ENCODE measurements at places on chromosomes 2 and 18. TPM values are rescaled to one million over a fixed set of nuclear protein-coding genes. Genes with fewer than 3 reads are reported as not detected.
A peak's percentile ranks its signal among the peaks of the same experiment; 100 is the strongest.

DNA sequence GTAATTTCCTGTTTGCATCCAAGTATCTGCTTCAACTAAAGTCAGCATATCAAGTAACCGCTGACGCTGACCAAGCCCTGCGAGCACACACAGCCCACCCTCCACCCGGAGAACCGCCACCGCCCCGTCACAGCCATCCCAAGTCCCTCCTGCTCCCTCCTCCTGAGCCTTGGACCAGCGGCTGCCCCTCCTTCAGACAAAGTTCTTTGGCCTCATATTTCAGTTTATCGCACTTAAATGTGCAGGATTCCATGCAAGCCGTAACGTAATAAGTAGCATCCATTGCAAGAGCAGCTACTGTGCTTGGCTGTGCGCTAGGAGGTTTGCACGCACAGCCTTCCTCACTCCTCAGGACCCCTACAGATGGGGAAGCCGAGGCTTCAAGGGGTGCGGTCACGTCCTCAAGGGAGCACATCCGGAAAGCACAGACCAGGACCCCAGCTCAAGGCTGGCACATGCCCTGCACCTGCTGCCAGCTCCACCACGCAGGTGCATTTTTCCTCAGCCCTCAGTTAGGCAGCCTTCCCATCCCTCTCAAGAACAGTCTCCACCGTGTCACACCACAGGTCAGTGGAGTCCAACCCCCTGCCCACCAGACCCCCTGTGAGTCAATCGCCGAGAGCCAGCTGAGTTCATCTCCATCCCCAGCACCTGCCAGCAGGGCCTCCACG, 17.1 kb downstream of the PXDN start:
- H3K4me3 ChIP-seq: no peak overlapping the region
- peaks cover 37% of the 10 kb centered on the region for H3K4me1 ChIP-seq
- no peaks in the 10 kb centered on the region for H3K27me3 ChIP-seq
- no peak overlapping the region for H3K27ac ChIP-seq
- no peak for DNase-seq

Gene KIF5C
- 0.73 TPM for total RNA-seq

- no peak for DNase-seq
- no peak overlapping the region for H3K4me3 ChIP-seq
- no peaks in the 10 kb centered on the region for H3K36me3 ChIP-seq
- H3K27me3 ChIP-seq: no peaks in the 10 kb centered on the region
- no peak overlapping the region for H3K27ac ChIP-seq
Measured at GRCh38 chr2:119638685-119639554, 40.1 kb upstream of the TMEM177 start.

DNA sequence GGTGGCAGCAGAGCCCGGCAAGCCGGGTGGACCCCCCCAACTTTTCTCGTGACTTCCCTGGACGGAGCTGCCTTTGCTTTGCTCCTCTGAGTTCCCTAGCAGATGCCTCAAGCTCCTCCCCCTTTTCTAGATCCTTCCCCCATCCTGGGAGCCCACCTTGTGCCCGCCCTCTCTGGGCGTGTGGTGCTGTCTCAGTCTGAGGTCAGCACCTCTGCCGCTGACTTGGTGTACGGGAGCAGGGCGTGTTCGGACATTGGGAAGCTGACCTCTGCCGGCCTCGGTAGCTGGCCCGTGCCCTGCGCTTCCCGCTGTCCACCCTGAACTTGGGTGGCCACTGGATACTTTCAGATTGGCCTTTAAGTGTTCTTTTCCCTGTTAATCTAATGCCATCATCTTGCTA, 19.6 kb upstream of the ESPNL start:
- no peaks in the 10 kb centered on the region for H3K27me3 ChIP-seq
- H3K27ac ChIP-seq: no peak overlapping the region
- H3K4me3 ChIP-seq: no peak overlapping the region
- no peaks in the 10 kb centered on the region for H3K36me3 ChIP-seq
- no peaks in the 10 kb centered on the region for H3K4me1 ChIP-seq
- DNase-seq: no peak

Gene SLC8A1
- total RNA-seq: 5.0 TPM

GRCh38 chr2:7419814-7420311, 502.7 kb downstream of the RNF144A start:
- no peaks in the 10 kb centered on the region for H3K4me1 ChIP-seq
- H3K4me3 ChIP-seq: no peak overlapping the region
- no peaks in the 10 kb centered on the region for H3K36me3 ChIP-seq
- DNase-seq: no peak
- H3K27ac ChIP-seq: no peak overlapping the region
- H3K27me3 ChIP-seq: no peaks in the 10 kb centered on the region

- DNase-seq: peak; percentile 38
- peaks cover 6% of the 10 kb centered on the region for H3K4me1 ChIP-seq
- H3K4me3 ChIP-seq: peak overlapping the region; percentile 74
- H3K27me3 ChIP-seq: no peaks in the 10 kb centered on the region
- peak overlapping the region; percentile 92 for H3K27ac ChIP-seq
Measured at GRCh38 chr2:47784352-47784851, 1.5 kb downstream of the MSH6 start.

DNA sequence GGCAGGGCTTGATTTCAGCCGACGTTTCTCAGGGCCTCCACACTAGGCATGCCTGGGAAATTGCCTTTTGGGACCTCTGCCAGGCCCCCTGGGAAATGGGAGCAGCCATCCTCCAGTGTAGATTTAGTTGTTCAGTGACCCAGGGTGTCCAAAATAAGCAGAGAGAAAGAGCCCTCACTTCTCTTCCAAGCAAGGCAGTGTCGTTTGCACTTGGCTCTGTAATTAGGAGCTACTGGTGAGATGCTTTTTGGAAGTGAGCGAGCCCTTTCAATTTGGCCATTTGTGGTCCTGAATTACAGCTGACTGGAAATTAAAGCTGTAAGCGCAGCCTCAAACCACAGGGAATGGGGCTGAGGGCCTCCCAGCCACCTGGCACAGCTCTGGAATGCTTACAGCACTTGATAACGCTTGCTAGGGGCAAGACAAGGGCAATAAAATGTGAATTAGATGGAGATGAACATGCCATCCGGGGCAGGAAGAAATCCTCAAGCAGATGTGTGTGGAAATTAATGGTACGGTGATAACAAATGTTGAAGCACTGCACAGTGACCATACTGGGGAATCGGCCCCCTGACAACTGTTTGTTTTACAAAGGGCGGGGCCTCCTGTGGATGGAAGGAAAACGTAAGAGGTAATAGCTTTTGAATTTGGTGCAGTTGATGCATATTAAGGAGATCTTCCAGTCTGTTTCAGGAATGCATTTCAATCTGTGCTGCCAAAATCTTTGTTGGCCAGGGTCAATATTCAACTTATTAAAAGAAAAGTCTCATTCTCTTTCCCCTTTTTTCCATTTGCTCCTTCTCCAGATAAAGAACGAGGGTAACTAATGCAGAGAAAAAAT, 173.1 kb downstream of the UXS1 start:
- no peaks in the 10 kb centered on the region for H3K36me3 ChIP-seq
- peaks cover 13% of the 10 kb centered on the region for H3K4me1 ChIP-seq
- no peak for DNase-seq
- no peaks in the 10 kb centered on the region for H3K27me3 ChIP-seq
- H3K27ac ChIP-seq: no peak overlapping the region
- no peak overlapping the region for H3K4me3 ChIP-seq
